ENCODE measurements at places on chromosomes 13 and 19. TPM values are rescaled to one million over a fixed set of nuclear protein-coding genes. Genes with fewer than 3 reads are reported as not detected.

GRCh38 chr13:45700971-45701900, 884 bp upstream of the CBY2 start:
- DNase-seq, result no peak

GPC5 gene
- total RNA-seq, result 1.8 TPM

DNA sequence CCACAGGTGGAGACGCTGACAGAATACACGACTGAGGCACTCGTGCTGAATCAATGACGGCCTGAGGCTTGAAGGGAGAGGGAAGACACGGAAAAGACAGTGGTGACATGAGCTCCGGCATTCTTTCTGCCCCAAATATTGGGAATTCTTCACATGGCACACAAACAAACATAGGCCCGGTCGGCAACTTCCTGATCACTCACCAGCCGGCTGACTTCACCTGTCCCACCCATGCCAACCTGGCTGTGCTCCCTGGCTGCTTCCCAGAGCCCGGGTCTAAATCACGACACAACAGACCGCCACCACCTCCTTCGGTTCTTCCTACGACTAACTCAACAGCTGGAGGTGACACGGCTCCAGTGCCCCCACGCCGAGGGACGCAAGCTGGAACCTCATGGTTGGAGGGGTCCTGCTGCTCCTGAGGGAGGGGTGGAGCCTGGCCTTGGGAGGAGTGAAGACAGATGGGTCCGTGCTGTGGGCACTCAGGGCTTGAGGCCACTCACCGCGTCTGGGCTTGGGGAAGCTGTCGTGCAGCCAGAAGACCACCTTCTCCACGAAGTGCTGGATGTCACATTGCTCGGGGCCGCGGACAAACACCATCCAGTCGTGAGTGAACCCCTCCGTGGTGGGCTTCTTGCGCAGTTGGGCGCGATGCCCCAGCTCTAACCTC, 9.6 kb downstream of the MLLT1 start:
- no peak for DNase-seq

RFPL4A gene
- total RNA-seq, result not detected

FFAR2 gene
- 0.27 TPM for total RNA-seq

DNA sequence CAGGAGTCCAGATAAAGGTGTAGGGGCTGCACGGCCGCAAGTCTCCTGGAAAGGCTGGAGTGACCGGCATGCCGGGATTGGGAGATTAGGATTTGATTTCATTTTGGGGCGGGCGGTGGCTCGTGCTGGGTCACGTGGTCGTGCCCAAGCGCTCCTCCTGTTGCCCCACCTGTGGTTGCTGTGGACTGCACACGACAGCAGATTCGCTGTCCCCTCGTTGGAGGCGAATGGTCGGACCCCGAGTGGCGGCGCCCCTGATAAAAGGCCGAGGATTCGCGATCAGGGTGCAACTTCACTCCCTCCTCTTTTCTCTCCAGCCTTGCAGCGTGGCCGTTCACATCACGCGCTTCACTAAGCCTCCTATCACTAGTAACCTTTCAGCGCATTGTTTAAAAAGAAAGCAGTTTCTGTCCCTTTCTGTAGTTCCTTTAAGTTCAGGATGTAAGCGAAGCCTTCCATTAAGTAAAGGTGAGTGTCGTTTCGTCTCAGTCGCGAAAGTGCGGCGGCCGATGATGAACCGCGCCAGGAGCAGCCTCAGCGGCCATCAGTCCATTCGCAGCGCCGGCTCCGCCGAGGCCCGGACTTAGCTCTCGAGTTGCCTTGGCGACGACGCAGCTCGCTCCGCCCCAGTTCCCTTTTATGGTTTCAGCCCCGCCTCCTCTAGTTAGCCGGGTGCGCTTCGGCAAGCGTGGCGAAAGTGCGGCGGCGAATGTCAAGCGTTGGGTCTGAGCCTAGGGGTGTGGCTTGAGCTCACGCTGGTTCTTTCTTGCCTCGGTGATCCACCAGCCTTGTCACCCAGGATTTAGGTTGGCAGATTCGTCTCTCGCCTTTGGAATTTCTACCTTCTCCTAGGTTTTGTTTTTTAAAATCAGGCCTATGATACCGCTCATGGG, 1.7 kb upstream of the PPP1R37 start:
- peak; percentile 98 for DNase-seq

DNA sequence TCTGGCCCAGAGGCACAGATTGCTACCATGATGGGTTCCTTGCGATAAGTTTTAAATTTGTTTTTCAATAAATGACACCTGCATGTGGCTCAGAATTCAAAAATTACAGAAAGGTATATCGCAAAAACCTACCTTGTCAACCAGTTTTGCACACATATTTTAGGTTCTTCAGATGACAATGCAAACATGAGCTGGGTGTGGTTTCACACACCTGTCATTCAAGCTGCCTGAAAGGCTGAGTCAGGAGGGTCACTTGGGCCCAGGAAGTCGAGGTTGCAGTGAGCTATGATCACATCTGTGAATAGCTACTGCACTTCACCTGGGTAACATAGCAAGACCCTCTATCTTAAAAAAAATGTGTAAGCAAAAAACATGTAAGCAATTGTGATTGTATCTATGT, 56.1 kb downstream of the DNM2 start:
- no peak for DNase-seq

KLK15 gene
- not detected for total RNA-seq

DNA sequence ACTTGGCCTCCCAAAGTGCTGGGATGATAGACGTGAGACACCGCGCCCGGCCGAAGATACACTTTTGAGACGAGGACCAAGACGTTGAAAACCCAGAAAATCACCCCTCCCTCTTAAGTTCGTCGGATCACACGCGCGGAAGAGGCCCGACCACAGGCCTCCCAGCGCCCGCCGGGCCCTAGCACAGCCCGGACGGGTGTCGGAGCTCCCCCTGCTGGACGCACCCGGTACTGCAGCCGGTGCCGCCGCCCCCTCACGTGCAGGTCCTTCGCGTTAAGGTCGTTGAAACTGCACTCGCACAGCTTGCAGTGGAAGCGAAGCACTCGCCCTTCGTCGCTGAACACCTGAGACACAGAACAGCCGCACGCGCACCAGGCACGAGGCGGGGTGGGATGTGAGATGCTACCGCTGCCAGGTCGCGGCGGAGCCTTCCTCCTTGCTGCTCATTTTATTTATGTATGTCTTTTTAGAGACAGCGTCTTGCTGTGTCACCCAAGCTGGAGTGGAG, 35.7 kb upstream of the MATK start:
- DNase-seq, result peak; percentile 82

USHBP1 gene
- total RNA-seq, result 9.3 TPM

DNA sequence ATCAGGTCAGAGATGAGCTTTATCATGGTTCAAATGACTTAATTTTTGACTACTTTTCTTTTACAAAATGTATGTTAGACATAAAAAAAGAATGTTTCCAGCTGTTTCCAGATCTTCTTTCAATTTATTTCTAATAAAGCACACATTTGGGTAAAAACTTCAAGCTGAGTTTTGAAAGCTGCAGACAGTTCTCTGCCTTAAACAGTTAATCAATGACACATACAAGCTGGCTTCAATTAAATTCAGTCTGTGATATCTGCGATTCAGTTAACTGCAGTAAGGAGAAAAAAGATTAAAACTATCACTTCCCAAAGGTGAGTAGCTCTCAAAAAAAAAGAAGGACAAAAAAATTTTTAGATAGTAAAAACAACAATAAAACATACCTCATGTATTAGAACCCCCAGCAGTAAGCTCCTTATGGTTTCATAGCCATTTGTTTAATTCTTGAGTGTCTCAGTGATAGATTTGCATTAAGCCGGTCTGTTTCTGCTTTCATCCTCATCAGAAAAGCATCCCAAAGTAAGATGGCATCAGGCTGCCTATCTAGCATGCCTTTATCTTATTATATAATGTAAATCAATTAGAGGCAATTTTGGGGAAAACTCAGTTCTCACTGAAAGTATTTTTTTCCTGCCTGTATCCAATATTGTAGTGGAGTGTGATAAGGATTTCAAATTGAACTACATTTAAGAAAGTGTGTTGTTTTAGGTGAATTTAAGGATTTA, 81.8 kb upstream of the STARD13 start:
- no peak for DNase-seq

NLRP5 gene
- not detected for total RNA-seq

DNA sequence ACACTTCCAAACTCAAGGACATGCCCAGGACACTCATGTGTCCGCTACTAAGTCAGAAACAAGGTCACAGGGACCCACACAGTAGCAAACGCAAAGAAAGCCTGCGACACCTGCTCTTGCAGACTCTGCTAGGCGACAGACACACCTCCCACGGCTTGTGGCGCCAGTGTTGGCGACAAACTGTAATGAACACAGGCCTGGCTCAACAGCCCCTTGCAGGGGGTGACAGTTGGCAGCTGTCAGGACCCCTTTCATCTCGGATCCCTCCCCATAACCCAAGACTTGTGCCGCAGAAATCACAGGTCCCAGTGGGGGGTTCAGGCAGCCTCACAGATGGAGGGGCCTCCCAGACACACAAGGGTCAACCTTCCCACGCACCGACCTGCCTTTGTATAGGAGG, 364 bp downstream of the CKM start:
- DNase-seq, result peak; percentile 42

GRCh38 chr19:17806945-17807344, 12.0 kb downstream of the B3GNT3 start:
- no peak for DNase-seq

DNA sequence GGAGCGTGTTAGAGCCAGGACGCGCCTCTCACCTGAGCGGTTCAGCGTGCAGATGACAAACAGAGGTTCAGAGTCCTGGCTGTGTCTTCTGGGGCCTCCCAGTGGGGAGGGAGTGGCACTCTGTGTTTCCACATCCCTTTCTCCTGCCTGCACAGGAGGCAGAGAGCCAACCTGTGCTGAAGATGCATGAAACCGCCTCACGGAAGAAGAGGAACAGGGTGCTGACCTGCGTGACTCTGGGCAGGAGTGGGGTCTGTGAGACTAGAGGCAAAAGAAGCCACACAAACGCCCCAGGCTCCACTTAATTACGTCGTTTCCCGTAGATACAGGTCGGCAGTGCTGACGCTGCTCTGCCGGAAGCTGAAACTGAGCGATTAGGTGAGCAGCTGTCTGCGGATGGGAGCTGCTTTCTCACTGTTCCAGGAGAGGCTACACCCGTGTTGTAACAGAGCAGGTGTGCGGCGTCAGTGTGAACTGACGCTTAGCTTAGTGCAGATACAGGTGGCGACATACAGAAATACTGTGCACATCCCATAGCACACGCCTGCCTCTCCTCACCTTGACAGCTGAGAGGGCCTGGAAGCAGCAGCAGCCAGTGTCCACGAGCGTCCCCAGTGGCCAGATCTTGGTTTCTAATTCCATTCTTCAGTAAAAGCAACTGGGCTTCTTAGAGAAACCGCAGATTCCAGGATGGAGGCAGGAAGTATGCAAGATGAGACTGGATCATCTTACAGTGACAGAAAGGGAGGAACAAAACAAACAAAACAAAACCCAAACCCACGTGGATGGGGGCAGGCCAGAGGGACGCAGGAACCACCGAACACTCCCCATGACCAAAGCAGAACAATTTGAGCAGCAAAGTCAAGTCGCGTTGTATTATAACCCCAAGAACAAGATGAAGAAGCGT, 37.7 kb upstream of the MCF2L start:
- no peak for DNase-seq

GRCh38 chr19:44807652-44808462, 1.0 kb upstream of the BCAM start:
- peak; percentile 50 for DNase-seq

DNA sequence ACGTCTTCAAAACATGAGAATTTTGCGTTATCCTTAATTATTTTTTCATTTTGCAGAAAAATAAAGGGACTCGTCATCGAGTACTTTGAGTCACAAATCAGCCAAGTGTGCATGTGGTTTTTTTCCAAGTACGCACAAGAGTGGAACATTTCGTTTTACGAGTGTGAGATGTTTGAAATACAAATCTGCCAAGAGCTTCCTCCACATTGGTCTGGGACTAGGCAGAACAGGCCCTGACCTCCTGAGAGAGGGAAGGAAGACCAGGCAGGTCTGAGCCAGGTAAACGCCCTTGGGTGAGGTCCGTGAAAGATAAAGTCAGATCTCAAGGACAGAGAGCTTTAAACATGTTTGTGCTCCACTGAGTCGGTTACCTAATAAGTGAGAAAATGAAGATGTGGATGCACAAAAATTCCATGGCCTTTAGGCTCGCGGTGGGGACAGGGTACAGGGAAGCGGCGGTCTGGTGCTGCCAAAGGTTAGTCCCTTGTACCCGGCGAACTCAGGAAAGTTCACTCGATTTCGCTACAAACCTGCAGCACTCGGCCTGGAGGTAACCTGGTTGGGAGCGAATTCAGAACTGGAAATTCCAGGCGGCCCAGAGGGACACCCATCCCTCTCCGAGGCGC, 473 bp upstream of the ITM2B start:
- no peak for DNase-seq
